B cell (primary cell): ENCODE measurements at places on chromosomes 7 and 10.
A peak's percentile ranks its signal among the peaks of the same experiment; 100 is the strongest.

DNA sequence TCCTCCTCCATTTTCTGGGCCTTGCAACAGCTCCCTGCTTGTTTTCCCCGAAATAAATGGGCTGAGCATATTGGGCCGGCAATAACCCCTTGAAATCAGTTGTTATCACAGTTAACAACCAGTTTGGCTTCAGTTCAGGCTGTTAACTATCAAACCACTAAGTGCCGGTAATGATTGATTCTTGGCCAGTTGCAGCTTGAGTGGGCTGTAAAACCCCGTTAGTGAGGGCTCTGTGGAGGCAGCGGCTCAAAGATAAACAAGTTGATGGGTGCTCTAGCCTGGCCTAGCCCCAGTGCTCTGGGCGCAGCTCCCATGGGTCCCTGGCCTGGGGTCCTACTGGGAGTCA lies 8.3 kb downstream of the FGF8 start:
- DNase-seq, result no peak
- H3K36me3 ChIP-seq, result no peaks in the 10 kb centered on the region
- H3K4me1 ChIP-seq, result no peaks in the 10 kb centered on the region
- H3K27ac ChIP-seq, result no peak overlapping the region
- peaks cover 20% of the 10 kb centered on the region for H3K27me3 ChIP-seq

DNA sequence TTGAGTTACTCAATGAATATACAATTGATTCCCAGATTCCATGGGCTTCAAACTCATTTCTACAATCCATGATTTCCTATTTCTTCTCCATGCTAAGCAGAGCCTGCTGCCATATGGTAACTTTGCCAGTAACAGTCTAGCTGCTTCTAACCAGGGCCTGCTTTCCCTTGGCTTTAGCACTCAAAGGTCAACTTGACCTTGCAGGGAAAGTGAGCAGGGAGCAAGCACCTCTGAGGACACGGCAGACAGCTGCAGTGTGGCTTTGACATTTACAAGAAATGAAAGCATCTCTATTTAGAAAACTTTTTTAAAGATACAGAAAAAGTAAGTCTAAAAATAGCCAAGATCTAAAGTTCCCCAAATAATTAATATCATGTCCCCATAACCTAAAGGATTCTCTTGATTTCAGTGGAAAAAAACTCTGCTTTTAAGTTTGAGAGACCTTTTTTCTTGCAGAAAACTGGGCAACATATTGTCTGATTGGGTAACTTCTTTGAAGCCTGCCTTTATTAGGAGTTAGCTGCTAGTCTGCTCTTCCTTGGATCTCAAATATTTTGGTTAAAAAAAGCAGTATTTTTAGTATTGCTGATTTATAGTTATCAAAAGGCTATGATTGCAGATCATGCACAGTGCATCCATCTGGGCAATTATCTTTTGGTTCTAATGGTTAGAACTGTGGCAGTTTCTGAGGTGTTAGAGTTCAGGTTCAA lies 257.9 kb downstream of the AHR start:
- H3K4me1 ChIP-seq, result no peaks in the 10 kb centered on the region
- H3K4me3 ChIP-seq, result no peak overlapping the region
- no peak for DNase-seq

DNA sequence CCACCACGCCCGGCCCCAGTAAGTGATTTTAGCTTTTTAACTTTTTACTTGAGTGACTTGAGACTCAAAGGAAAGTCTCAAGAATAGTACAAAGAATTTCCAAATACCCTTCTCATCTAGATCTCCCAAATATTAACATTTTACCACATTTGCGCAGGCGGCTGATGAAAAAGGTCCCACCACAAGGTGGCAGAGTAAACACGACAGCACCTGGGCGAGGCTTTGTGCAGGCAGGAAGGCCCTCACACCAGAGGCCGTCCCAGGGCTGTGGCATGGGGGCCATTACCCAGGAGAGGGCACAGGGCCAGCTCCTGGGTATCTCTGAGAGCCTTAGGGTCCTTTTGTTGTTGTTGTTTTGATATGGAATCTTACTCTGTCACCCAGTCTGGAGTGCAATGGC lies 50.0 kb upstream of the WIPI2 start:
- H3K27ac ChIP-seq, result no peak overlapping the region
- peaks cover 13% of the 10 kb centered on the region for H3K4me1 ChIP-seq
- H3K36me3 ChIP-seq, result no peaks in the 10 kb centered on the region
- H3K27me3 ChIP-seq, result no peaks in the 10 kb centered on the region

GRCh38 chr7:98203261-98203963 lies 7.8 kb upstream of the BHLHA15 start:
- H3K36me3 ChIP-seq, result peaks cover 7% of the 10 kb centered on the region
- no peak overlapping the region for H3K27ac ChIP-seq
- H3K27me3 ChIP-seq, result no peaks in the 10 kb centered on the region
- DNase-seq, result peak; percentile 74

DNA sequence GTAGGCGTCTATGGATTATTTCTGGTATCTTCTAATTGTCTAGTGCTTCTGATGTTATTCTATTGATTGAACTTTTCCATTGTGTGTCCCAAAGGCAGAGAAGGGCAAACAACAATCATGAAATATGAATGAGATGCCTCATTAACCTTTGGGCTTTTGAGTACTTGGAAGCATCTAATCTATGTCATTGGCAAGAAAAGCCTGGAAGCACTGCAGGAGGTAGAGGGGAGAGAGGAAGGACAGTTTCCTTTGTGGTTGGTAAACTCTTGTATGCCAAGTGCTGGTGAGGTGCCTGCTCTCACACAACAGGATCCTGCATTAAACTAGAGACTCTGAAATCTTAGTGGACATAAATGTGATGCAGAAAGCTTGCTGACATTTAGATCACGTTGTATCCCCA lies 155.2 kb upstream of the TPK1 start:
- no peaks in the 10 kb centered on the region for H3K4me1 ChIP-seq
- no peaks in the 10 kb centered on the region for H3K36me3 ChIP-seq
- H3K27me3 ChIP-seq, result no peaks in the 10 kb centered on the region
- H3K27ac ChIP-seq, result no peak overlapping the region
- H3K4me3 ChIP-seq, result no peak overlapping the region
